ENCODE measurements at places on chromosomes 12 and 14.

- no peak for DNase-seq
Measured at GRCh38 chr14:56487090-56487667, 92.4 kb upstream of the TMEM260 start.

DNA sequence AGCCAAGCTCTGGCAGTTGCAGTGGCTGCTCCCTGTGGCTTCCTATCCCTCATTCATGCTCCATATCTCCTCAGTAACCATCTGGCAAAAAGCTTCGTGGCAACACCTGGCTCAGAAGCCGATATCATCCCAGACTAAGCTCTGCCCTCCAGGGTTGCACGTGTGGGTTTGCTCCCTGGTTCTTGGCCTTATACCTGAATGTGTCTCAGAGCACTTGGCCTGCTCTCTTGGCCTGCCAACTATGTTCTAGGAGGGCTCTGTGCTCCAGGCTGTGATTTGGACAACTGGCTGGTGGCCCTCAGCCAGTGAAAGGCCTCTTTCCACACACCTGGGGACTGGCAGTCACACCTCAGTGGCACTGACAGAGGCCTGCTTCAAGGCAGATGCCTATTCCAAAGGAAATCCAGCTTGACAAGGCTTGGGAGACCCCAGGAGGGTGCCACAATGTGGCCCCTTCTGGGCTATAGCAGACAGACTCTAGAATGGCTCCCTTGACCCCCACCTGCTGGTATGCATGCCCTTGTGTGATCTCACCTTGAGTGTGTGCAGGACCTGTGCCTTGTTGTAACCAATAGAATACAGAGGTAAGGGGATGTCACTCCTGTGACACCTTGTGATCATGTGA lies 10.5 kb downstream of the PLD4 start:
- no peak for DNase-seq

DNA sequence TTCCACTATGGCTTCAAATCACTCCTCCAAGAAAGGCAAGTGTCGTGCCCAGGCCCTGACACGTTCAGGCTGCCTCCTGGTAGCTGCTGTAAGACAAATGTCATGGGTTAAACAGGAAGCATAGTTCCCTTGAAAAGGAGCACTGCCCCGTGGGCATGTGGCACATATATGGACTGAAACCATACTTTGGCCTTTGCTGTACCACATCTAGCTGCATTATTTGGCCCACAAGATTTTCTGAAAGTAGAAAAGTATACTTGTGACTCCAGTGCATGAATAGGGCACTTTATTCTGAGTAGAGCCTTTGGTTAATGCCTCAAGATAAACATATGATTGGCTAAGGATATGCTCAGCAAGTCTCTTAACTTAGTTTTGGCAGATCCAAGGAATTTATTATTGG lies 218.7 kb upstream of the EGLN3 start:
- no peak for DNase-seq

- DNase-seq = no peak
Measured at GRCh38 chr14:69672356-69672755, 61.0 kb downstream of the SUSD6 start.

DNA sequence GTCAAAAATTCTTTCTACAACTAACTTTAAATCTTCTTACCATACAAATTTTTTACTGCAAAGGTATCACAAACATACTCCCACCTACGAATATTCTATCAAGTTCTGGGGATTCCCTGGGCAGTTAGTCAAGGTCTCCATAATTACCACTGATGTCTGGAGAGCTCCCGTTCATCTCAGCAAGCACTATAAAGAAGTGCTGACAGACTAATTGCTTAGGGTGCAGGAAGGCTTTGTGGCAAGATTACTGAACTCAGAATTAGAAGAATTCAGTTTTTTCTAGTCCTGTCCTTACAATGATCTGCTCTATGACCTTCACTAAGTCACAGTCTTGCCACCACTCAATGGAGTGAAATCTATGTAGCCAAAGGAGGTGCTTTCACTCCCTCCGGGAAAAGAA lies 61.5 kb downstream of the DUSP16 start:
- DNase-seq = no peak

GRCh38 chr12:39752482-39753137 lies 133.0 kb upstream of the ABCD2 start:
- DNase-seq = no peak

DNA sequence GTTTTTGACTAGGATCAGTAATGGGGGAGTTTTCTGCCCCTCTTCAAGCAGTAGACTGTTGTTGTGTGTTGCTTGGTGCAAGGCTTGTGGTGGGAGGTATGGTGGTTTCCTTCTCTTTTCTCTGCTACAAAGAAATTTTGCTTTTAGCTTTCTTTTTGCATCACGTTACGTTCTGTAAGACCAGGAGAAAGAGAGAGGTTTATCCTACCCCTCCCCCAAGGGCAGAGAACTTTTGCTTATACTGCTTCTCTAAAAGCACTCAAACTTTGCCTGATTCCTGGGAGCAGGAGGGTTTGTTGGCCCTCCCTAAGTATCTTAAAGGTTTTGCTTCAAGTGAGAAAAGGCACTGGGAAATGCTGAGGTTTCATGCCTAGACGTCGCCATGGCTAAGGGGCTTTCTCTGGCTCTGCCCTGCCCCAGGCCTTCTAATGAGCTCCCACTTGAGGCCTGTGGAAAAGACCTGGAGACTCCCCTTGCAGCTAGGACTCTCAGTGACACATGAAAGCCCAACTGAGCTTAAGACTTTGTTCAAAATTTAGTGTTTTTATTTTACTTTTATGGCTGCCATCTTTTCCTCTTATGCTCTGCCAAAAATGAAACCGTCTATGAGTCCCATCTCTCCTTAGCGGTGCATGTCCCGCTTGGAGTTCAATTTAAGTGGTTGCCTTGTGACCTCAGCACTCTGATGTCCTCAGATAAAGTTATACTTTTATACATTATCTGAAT lies 49.2 kb downstream of the EIF2S3B start:
- no peak for DNase-seq

DNA sequence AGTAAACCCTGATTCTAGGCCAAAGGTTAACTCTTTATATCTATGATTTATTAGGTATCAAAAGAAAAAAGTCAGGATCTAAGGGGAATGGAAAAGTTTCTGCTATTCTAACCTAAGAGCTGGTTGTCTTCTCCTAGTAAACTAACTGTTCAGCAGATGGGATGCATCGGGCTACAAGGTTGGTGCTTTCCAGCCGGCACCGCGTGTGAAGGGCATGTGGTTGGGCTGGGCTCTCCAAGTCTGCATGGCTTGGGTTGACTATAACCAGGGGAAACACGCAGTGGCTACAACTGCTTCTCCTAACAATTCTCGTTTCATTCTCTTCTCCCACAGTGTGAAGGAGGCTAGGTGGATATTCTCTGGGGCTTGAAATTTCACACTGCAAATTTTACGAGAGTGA lies 354.5 kb downstream of the APAF1 start:
- DNase-seq = no peak

DNA sequence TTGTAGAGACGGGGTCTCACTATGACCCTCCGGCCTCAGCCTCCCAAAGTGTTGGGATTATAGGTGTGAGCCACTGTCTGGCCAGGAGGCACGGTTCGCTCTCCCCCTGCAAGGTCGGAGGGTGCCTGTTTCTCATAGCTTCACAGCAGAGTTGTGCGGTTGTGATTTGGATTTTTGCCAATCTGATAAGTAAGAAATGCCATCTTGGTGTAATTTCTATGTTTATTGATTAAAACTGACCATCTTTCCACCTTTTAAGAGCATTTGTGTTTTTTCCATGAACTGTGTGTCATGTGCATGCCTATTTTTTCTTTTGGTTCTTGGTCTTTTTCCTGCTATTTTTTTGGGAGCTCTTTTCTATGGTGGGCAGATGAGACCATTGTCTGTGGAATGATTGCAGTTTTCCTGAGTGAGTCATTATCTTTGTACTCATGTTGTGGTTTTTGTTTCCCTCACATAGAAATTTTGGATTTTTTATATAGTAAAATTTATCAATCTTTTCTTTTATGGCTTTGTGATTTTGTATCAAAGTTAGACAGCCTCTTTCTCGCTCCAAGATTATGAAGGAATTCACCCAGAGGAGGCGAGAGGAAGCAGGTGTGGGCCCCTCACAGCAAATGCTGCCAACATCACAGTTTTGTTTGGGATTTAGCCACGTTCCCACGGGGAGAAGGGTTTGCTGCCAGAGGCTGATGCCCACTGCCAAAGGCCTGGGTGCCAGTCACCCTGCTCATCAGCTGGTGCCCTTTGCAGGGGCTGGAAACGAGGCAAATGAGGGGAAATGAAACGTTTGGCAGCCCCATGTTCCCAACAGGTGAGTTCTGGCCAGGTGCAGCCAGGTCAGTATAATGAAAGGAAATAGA lies 47.2 kb downstream of the RFX4 start:
- no peak for DNase-seq

- no peak for DNase-seq
Measured at GRCh38 chr14:30673071-30673470, 51.0 kb downstream of the SCFD1 start.

DNA sequence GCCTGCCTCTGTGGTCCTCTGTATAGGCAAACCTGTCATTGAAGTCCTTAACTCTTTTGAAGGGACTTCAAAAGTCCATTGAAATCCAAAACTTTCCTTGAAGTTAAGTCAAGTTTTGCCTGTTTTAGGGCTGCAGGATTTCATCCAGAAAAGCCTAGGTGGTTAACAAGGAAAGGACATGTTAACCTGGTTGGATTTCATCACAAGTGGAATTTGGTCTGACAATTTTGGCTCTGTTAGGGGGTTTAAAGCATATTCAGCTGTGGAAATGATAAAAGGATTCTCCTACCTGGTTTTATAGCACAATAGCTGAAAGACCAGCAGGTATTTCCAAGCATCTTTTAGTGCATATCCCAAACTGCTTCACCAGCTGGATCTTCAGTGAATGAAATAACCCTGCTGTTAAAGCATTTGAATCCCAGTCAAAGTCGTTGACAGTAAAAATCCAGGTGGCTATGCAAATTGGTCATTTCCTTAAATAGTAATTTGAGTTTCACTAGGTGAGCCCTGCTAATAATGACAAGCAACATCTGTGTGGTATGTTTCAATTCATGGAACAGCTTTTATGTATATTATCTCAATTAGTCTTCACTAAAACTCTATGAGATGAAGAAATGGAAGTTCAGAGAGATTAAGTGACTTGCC lies 400.5 kb downstream of the ETNK1 start:
- DNase-seq = no peak

DNA sequence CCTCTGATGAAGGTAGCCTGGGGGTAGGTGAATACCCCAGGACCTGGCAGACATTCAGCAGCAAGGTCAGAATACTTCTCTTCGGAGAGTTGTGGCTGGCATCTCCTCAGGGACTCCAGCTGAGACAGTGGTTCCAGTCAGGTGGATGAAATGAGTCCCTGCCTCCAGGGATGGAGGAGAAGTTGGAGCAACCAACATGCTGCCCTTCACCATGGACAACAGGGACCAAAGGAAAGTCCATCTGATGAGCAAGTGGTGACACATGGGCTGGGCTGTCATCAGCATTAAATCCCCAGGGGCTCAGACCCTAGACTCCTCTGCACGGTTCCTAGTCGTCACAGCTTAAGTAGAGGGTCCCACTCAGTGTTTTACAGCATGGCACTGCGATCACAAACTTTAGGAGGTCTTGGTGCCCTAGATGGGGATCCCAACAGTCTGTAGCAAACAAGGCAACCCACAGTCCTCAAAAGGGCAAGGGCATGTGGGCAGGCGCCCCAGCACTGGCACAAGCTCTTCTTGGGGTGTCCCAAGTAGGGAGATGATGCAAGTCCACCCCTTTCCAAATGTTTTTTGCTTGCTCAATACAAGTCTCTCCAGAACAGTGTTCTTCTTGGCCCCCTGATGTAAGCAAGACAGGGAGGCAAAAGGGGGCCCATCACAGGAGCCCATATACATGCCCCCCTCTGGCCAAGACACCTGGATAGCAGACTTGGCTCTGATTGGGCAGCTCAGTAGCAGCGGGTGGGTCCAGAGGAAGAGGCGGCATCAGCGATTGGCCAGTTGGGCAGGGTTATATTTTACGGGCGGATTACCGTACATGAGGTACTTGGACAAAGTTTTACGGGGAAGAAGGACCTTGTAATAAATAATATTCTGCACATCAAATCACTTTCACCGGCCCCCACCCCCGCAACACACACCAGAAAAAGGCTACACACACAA lies 10.8 kb upstream of the CDH24 start:
- no peak for DNase-seq
